Lung microvascular endothelial cell (primary cell): ENCODE measurements at places on chromosomes 7 and 10. TPM values are rescaled to one million over a fixed set of nuclear protein-coding genes. Genes with fewer than 3 reads are reported as not detected.

Gene IMMP2L
- 5.4 and 9.1 TPM in 2 replicates for total RNA-seq

DNA sequence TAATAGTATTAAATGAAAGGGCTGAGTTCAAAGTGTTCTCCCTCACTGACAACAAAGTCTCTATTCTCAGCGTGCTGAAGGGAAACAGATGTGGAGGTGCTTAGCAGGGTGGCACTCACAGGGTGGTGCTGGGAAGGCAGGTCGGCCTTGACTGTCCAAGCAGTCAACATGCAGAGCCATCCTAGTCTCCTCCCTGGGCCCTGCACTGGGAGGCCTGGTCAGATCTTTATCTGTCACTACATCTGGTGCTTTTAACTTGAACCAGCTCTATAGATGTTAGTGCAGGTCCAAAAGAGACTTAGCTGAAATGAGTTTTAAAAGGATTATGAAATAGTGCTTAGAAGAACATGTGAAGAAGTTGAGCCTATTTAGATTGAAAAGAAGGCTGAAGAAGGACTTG lies 82.1 kb downstream of the AVL9 start:
- no peak for DNase-seq

DNA sequence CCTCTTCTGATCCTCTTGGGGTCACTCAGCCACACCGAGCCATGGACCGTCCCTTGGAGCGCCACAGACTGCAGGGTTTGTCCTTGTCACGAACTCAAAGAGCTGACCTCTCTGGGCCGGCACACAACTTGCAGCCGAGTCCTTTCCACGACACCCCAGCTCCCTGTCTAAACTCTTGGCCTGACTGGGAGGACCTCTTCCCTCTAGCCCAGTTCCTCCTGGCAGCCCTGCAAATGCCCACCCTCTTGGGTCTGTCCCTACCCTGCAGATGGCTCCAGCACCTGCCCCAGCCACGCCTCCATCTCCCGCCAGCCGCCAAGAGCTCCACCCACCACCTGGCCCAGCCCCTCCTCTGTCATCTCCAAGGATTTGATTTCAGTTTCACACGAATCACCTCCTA lies 339.2 kb downstream of the DNAJB6 start:
- no peak for DNase-seq

- DNase-seq, result peak; percentile 50
Observed at GRCh38 chr10:103278862-103279298, 1.9 kb downstream of the INA start.

- DNase-seq, result no peak
Observed at GRCh38 chr10:132328738-132329137, 3.3 kb upstream of the LRRC27 start.

- DNase-seq, result no peak
Observed at GRCh38 chr10:130040817-130041330, 69.8 kb downstream of the C10orf143 start.
